ENCODE measurements at places on chromosomes 4 and X.
A peak's percentile ranks its signal among the peaks of the same experiment; 100 is the strongest.

DNA sequence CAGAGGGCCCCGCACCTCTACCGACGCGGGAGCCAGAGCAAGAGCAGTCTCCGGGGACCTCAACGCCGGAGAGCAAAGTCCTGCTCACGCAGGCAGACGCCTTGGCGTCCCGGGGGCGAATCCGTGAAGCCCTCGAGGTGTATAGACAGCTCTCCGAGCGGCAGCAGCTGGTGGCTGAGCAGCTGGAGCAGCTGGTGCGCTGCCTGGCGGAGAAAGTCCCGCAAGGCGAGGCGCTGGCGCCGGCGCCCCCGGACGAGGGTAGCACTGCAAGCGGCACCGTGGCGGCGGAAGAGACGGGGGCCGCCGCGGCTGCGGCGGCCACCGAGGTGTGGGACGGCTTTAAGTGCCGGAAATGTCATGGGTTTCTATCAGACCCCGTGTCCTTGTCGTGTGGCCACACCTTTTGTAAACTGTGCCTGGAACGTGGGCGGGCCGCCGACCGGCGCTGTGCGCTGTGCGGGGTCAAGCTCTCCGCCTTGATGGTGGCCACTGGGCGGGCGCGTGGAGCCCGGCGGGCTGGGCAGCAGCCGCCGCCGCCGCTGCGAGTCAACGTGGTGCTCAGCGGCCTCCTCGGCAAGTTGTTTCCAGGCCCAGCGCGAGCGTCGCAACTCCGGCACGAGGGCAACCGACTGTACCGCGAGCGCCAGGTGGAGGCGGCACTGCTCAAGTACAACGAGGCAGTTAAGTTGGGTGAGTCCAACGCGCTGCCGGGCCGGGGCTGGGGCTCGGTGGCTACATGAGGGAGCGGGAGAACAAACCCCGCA lies 672 bp downstream of the LONRF3 start:
- peak; percentile 27 for DNase-seq

GRCh38 chr4:28015996-28016395 lies 1155.4 kb downstream of the STIM2 start:
- DNase-seq, result no peak

- no peak for DNase-seq
Observed at GRCh38 chr4:2940267-2941137, 22.7 kb downstream of the NOP14 start.

DNA sequence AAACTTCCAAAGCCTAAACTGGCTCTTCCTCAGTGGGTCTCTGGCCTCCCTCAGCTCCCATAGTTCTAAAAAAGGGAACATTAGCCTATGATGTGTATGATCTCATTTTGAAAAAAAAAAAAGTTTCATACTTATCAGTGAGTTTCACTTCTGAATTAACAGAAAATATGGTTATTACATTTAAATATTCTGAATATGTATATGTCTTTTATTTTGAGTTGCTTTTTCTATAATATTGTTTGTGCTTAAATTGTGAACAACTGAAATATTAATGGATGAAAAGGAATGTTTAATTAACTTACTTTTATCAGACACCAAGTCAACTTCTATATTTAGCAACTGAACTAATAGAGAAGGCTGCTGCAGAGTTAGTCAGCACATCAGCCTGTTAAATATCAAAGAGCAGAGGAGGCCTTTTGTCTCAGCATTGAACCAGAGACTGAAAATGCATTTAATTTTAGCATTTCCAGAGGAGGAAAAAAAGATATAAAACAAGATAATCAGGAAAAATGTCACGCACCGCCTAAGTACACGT lies 20.4 kb upstream of the FHL1 start:
- no peak for DNase-seq

GRCh38 chr4:95186666-95187065 lies 362.1 kb downstream of the UNC5C start:
- no peak for DNase-seq

DNA sequence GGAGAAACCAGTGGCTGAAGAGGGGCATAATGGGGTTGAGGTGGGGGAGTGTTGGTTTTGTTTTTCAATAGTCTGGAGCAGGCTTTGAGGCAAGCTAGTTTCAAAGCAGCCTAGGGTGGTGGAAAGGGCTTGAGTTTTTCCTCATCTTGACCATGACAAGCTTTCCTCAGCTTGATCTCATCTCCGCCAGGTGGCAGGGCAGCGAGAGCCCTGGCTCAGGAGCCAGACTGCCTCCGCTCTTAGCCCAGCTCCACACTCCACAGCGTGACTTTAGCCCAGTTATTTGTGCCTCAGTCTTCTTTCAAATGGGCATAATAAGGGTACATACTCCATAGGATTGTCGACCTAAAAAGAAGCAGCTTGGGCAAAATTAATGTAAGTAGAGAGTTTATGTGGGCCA lies 29.9 kb upstream of the SOWAHD start:
- DNase-seq, result no peak

- DNase-seq, result no peak
Observed at GRCh38 chr4:153514688-153515426, 48.7 kb downstream of the TMEM131L start.

- DNase-seq, result no peak
Observed at GRCh38 chr4:172691552-172691951, 477.1 kb upstream of the GALNT7 start.

DNA sequence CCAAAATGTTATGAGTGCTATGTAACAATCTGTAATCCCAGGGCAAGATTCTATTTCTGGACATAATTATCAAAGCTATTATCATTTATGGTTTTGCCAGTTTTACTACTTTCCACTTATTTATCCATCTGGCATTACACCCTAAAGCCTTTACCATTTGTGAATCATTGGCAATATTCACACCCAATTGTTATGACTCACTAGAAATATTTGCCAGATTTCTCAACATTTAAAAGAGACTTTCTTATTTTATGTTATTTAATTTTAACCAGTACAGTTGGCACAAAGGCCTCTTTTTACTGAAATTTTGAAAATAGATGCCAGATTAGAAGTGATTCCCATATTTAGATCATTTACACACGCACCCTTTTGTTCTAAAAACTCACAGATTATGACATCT lies 242.7 kb upstream of the WDFY3 start:
- no peak for DNase-seq

GRCh38 chrX:127085939-127086338 lies 266.4 kb downstream of the PRR32 start:
- DNase-seq, result no peak

DNA sequence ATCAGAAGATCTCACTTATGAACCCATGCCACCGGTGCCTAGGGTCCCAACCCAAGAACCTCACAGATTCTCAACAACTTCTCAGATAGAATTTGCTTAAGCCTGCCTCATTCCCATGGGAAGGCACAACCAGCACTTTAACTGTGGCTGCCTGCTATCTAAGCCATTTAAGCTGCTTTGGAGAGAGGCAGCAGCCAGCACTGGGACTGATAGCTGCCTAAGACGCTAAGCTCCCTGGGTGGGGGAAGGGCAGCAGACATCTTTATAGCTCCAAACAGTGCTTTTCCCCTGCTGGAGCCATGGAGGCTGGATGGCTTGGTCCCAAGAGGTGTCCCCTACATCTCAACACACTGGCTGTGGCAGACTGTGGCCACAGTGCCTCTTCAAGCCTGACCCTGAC lies 1268.6 kb downstream of the FAM133A start:
- DNase-seq, result no peak

DNA sequence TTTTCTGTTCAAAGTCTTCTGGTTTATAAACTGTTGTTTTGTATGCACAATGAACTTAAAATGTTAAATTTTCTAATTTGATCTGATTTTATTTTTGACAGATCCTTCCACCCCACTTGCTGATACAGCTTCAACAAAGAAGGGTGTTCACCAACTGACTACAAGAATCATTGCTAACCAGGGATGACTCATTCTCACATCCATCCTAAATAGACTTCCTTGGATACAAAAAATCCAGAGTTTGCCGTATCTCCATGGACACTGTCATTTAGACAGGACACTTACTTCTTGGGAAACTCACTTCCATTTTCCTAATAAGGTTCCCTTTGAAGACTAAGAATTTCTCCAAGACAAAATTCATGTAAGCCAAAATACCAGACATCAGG lies 111.6 kb upstream of the NWD2 start:
- no peak for DNase-seq

- DNase-seq, result no peak
Observed at GRCh38 chr4:100977746-100978397, 369.5 kb downstream of the PPP3CA start.

DNA sequence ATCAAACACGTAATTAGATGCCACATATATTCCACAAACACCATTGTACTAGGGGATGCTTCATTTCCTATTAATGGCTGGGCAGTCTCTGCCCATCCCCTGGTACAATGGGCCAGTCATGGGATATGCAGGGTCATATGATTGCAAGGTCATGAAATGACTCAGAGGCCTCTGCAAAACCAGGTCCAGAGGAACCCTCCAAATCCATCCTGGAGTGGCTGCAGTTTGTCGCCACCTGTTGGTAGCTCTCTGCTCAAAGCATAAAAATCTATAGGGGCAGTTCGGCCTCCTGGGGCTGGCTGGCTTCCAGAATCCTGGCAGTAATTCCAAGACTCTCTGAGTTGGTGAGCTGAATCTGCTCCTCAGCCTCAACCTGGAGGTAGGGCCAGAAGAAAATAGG lies 22.9 kb upstream of the PUDP start:
- DNase-seq, result peak; percentile 31

GRCh38 chrX:70998411-70999027 lies 67.6 kb upstream of the SLC7A3 start:
- no peak for DNase-seq

GRCh38 chr4:75243570-75243969 lies 270.6 kb downstream of the RCHY1 start:
- DNase-seq, result no peak

DNA sequence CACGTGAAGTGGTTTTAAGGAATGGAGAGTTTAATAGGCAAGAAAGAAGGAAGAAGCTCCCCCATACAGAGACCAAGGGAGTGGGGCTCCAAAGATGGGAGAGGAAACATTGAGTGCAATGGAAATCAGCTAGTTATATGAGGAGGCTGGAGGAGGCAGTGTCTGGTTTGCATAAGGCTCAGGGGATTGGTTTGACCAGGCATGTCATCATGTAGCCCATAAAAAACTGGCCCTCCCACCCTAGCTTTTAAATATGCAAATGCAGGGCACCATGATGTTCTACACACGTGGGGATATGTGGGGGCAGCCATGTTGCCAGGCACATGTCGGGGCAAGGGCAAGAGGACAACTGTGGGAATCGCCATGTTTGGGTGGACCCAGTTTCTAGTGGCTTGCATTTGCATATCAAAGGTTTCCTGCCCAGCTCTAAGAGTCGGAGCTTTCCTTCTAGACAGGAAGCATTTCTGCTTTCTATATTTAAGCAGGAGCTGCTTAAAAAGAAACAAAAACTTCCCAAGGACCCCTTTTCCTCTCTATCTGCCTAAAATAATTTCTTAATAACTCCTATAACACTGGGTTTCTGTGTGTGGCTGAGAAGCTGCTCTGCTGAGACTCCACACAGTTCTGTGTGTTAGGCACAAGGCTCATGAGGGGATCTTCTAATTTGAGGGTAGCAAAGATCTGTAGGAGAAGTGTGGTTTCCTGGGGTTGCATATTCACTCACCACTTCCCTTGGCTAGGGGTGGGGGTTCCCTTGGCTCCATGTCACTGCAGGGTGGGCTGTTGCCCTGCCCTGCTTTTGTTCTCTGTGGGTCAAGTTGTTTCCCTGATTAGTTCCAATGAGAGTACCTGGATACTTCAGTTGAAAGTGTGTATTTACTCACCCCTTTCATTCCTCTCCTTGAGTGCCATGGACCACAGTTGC lies 113.5 kb downstream of the VSIG4 start:
- DNase-seq, result peak; percentile 27

DNA sequence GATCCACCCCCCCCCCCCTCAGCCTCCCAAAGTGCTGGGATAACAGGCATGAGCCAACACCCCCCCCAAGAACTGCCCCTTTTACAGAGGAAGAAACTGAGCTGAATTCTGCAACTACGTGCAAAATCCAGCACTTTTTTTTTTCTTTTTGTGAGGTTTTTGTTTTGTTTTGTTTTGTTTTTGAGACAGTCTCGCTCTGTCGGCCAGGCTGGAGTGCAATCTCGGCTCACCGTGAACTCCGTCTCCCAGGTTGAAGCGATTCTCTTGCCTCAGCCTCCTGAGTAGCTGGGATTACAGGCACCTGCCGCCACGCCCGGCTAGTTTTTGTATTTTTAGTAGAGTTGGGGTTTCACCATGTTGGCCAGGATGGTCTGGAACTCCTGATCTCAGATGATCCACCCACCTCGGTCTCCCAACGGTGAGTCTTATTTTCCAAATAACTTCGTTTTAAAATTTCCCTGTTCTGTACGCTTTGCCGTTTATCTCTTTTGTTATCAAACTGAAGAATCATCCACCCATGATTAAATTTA lies 4.9 kb downstream of the CRLF2 start:
- DNase-seq, result no peak

DNA sequence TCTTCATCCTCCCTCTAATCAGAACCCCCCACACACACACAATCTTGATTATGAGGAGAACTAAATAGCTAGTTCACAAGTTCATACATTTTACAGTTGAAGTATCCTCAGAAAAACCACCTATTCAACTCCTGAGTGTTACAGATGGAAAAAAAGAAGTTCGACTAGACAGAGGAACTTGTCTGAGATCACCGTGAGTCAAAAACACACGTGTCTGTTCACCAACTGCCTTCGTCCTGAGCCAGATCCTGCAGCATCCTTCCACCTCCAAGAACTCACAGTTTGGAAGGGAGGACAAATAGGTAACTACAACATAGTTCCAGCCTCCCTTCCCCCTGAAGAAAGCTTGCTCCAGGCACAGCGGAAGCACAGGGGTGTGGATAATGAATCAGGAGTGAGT lies 19.0 kb upstream of the IRAK1 start:
- no peak for DNase-seq

DNA sequence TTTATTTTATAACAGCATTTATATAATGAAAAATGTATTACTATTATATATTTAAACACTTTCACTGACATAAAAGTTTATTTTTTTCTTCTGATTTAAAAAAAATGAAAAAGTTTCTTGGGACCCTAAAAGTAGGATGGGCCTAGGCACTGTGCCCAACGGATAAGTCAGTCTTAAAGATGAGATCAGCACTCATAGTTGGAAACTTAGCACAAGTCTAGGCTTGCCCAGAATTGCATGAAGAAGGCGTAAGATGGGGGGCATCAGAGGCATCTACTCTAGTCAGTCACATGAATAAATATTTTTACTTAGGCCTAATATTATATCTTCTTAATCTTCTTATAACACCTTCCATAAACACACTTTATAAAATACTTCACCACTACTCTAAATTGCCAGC lies 306.7 kb upstream of the GRID2 start:
- DNase-seq, result no peak

Measured in stimulated activated CD4-positive, alpha-beta T cell treated with anti-CD3 and anti-CD28 coated beads, Interleukin-1b, Interleukin-23, amount 100 ng/mL, for 4 hours (primary cell).